ENCODE measurements at places on chromosomes 5 and 9.

DNA sequence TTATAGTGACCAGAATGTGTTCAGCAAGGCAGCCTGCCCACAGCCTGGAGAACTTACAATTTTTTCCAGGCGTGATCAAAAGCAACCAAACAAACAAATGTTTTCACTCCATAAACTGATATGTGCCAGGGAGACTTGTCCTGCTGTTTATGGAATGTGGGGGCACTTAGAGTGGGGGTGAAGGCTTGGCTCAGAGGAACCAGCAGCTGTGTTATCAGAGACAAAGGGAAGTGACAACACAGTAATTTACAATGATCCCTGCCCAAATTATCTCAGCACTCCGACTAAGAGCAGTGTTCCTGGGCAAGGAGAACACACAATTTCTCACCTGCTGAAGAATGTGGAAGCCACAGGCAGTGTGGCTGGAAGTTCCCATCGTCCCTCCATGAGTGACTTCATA lies 429.1 kb upstream of the IRX4 start:
- no peak for DNase-seq

- no peak for DNase-seq
These were observed 1271.3 kb downstream of the EFNA5 start for GRCh38 chr5:106399391-106399790.

DNA sequence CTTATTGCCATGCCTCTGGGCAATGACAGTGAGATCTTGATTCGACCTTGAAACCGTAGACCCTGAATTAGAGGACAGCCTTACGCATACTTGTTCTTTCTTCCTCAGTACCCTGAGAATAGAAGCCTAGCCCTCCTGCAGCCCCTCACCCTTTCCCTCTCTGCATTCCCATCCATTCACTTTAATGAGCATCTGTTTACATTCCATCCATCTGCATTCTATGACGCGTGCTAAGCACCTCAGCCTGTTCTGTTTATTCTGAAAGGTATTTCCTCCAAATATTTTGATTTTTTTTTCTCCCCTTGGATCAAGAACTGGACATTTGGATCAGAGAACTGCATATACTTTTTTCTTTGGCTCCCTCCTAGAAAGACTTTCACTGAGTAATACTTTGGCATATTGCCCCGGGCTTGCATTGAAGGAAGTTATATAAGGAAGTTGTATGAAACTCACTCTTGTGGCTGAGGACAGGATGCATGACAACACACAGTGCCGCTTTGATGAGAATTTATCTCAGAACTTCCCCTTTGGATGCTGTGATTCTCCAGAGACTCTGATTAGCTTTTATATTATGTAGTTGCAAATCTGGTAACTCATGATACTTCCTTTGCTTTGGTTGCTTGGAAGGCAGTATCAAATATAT lies 15.7 kb downstream of the TMEM8B start:
- DNase-seq, result peak; percentile 70

GRCh38 chr5:161030229-161030628 lies 178.2 kb upstream of the ATP10B start:
- DNase-seq, result no peak

GRCh38 chr5:151082282-151082902 lies 1.6 kb upstream of the TNIP1 start:
- DNase-seq, result peak; percentile 71

GRCh38 chr9:88950341-88951154 lies 40.7 kb upstream of the S1PR3 start:
- DNase-seq, result peak; percentile 66

DNA sequence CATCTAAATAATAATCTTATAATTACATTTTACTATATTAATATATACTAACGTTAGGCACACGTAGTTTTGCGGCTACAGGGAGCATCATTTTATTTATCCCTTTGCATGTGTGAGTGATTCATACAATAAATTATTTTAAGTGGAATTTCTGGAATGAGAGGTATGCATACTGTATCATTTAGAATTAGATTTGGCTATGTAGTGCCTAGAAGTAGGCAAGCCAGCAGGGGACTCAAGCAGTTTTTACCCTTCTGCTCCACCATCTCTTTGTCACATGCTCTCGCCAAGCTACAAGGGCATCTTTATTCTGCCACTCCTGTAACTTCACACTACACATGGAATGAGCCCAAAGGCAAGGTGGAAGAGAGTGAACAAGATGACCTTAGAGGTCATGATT lies 60.8 kb downstream of the MEGF10 start:
- DNase-seq, result no peak

All from eye (tissue), 1 donor.